Type B pancreatic cell (in vitro differentiated cells): ENCODE measurements at places on chromosomes 2 and 18. TPM values are rescaled to one million over a fixed set of nuclear protein-coding genes. Genes with fewer than 3 reads are reported as not detected.

- DNase-seq: no peak
These were observed 114.8 kb downstream of the CCBE1 start for GRCh38 chr18:59582395-59582794.

GRCh38 chr2:75729861-75730260 lies 19.1 kb upstream of the GCFC2 start:
- DNase-seq: no peak

The KRTCAP3 gene
- 12.4 and 23.9 TPM in 2 replicates for total RNA-seq

The CCL20 gene
- 1.7 and 3.2 TPM in 2 replicates for total RNA-seq

- DNase-seq: no peak
These were observed 24.4 kb downstream of the NFE2L2 start for GRCh38 chr2:177239932-177240630.

GRCh38 chr2:69241664-69242514 lies 145.1 kb downstream of the GFPT1 start:
- DNase-seq: no peak

The CCDC142 gene
- 18.0 and 30.1 TPM in 2 replicates for total RNA-seq

DNA sequence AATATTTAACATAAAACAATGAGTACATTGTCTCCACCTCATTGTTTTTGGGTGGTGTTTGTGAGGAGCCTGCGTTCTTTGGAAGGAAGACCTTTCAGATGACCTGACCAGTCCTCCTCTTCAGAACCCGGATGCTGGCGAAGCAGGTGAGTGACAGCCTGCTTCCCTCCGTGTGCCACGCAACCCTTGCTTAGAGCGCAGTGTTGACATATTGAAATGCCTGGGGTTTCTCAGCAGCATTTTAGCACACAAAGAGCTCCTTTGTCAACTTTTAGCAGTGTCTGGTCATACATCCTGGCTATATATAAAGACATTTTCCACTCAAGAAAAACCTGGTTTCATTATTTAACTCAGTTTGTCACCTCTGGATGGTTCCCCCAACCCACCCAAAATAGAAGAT lies 335.7 kb upstream of the POU3F3 start:
- no peak for DNase-seq

The ELMOD3 gene
- 14.6 and 22.2 TPM in 2 replicates for total RNA-seq
